Activated CD8-positive, alpha-beta memory T cell treated with anti-CD3 and anti-CD28 coated beads, Interleukin-2, amount 10 ng/mL, durations not matched to agents 7 days and 5 days (primary cell): ENCODE measurements at places on chromosomes 1 and 21.

- DNase-seq = no peak
These were observed 28.8 kb upstream of the KCNJ6 start for GRCh38 chr21:37945036-37945435.

DNA sequence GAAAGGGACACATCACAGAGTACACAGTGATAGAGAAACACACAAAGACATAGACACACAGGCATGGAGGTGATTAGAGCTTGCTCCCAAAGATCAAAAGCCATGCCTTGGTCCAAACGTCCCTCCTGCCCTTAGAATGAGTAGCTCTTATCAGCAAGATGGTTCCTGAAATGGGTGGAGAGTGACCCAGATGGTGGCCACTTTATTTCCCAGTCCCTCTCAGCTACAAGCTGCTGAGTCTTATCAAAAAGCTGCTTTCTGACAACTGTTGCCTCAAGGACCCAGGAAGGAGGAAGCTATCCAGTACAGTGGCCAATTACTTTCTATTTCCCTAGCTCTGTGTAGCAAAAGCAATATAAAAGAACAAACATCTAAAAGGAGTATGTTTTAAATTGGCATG, 7.7 kb upstream of the CLCA1 start:
- no peak for DNase-seq

DNA sequence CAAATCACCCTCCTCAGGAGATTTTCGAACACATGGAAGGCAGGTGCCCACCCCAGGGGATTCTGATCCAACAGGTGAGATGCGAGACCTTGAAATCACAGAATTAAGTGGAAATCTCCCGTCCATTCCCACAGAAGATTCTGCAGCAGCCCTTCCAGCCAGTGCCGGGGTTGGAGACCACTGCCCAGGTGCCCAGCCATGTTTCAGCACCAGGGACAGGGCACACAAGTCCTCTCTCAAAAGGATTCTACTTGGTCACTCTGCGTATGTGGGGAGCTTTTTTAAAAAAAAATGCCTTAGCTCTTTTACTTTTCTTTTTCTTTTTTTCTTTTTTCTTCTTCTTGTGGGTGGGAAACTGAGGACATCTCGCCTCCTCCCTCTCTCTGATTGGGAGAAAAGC, 80.7 kb downstream of the VWA5B1 start:
- no peak for DNase-seq

- DNase-seq = no peak
These were observed 170.8 kb downstream of the S1PR1 start for GRCh38 chr1:101407505-101408211.

GRCh38 chr1:41674522-41674921, 190.0 kb upstream of the EDN2 start:
- DNase-seq = no peak
